ENCODE measurements at places on chromosomes 4 and X.

- DNase-seq = no peak
Measured at GRCh38 chr4:183843248-183843671, 61.8 kb upstream of the STOX2 start.

DNA sequence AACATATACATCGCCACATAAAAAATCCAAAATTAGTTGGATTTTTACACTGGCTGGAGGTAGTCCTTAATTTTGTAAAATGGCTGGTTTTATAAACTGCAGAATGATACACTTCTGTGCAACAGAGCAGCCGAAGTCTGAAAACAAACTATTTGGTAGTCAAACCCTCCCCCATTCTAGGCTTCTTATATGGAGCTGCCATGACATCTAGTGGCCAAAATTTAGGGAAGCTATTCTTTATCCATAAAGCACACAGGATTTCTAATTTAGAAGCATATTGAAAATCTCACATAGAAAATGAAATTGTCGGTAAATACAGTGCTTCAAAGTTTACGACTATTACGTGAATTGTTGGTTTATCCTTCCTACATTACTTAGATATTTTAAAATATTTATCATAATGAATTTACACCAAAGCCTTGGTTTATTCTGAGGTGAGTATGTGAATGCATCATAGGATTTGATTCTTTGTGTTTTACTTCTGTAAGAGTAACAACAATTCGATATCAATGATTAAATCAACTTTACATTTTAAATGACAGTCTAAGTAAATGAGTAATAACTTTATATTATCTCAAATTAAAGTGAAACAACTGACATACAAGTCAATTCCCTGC is 113.4 kb upstream of the FAM241A start:
- no peak for DNase-seq

DNA sequence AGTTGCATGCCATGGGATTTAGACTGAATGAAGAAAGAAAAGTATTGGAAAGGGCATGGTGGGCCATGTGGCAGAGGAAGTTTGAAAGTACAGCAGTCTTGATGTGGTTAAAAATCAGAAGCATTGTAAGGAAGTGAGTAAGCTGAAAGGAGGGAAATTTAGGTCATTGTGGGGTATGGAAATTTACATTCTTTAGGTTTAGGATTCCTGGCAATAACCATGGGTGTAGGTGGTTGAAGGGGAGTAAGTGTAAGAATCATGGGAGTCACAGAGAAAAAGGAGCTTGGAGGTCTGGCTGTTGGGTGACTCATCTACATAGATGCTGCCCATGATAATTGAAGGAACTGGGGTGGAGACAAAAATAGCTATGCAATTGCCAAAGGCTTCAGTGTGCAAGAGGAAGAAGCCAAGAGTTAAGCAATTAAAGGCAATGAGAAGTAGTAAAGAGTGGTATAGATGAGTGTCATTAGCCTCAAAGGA is 243.8 kb upstream of the LDB2 start:
- no peak for DNase-seq

DNA sequence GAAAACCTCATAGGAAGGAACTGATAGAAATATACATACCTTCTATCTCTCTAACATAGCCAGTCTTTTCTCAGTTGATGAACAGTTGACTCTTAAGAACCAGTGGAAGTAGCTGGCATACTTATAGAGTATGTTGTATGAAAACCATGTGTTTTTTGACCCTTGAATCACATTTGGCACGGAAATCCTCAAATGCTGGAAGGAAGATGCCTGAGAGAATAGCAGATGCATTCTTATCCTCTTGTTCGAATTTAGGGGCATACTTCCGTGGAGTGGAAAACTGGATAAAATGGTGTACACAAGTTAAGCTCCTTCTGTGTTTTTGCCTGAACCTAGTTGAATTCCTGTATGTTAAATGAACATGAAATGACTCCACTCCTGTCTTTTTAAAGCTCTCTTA is 145.5 kb downstream of the PCDH7 start:
- DNase-seq = no peak
